CD4-positive, alpha-beta memory T cell (primary cell): ENCODE measurements at places on chromosomes 1 and 21.

GRCh38 chr1:29201595-29202051, 19.9 kb upstream of the SRSF4 start:
- no peak for DNase-seq

DNA sequence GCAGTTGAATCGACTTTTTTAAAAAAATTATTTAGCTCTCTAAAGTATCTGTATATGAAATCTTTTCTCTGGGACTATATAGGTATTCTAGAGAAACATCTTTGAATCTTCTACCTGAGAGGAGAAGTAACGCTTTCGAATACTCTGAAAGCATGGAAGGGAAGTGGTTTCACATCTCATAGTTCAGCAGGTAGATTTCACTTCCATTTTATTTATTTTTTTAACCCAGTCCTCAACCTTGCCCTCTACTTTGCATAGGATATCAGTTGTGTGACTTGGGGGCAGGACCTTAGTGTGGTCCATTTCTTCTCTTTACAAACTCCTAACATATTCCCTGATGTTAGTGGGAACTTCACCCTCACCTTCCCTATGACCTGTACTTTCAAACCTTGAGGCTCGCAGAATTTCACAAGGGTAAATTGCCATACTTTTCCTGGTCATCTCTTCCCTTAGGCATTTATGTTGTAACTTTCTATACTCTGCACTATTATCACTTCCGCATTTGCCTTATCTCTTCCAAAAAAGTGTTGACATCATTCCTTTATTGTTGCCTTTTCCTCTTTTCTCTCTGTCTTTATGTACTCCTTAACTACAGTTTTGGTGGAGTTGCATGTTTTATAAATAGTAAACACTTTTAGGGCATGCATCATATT, 1208.5 kb upstream of the ADGRL4 start:
- no peak for DNase-seq

- no peak for DNase-seq
Observed at GRCh38 chr1:165138960-165139359, 217.6 kb downstream of the LMX1A start.

DNA sequence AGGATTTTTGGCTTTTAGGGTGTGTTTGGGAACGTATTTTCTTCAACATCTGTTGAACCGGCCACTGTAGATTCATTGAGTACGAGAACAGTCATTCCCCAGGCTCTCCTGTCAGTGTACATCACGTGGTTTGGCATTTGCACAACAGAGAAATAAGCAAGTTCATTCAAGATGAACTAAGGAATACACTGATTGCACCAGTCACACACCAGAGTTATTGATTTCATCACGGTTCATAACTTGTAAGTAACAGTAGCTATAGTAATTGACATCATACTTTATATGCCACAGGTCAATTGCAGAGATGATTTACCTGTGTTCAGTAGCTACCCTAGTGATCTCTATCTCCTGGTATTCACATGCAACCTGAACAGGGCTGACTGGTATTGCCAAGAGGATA, 90.7 kb upstream of the ETS2 start:
- DNase-seq: no peak

DNA sequence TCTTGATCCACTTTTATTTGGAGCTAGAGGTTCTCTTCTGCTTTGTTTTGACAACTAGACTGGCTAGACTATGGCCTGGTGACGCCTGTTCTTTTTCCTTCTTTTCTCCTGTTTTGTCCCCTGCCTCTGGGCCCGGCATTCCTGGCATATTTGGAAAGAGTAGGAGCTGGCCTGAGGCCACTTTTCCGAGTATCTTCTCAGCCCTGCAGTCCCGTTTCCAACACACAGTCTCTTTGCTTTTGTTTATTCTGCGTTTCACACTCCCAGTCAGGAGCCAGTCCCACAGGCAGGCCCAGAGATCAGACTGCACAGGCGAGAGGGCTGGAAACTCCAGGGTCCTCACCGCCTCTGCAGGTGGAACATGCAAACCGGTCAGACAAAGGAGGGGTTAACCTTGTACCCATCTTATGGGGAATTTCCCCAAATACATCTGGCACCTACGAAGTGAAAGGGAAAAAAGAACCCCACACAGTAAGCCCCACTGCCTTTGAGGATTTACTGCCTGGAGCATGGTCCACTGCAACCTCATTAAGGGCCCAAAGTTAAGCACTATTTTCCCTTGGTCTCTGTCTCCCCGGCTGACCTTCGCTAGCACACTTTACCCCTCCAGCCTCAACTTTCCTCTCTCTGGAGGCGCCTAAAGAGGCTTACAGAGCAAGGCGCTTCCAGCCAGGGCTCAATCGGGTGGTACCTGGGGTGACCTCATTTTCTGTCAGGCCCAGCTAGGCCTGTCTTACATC, 141.1 kb downstream of the TOMM20 start:
- no peak for DNase-seq

- no peak for DNase-seq
Observed at GRCh38 chr21:31609081-31609480, 50.4 kb upstream of the SOD1 start.

DNA sequence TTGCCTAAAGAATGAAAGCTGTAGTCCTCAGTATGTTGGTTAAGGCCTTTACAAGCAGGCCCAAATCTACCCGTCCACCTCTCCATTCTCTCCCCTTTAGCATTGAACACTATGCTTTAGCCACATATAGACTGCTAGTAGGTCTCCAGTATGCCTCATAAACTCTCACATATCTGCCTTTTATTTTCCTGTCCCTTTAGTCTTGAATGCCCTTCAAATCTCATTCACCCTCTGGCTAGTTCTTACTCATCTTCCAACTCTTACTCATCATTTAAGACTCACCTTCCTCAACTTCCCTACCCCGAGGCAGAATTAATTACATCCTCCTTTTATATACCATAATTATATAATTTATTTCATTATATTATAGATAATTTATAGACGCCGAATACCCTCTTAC, 78.7 kb upstream of the TSPAN2 start:
- DNase-seq: no peak

GRCh38 chr1:145960468-145961108, 2.8 kb upstream of the LIX1L start:
- DNase-seq: peak; percentile 67

- DNase-seq: peak; percentile 4
Observed at GRCh38 chr1:227844320-227845146, 29.1 kb downstream of the PRSS38 start.

DNA sequence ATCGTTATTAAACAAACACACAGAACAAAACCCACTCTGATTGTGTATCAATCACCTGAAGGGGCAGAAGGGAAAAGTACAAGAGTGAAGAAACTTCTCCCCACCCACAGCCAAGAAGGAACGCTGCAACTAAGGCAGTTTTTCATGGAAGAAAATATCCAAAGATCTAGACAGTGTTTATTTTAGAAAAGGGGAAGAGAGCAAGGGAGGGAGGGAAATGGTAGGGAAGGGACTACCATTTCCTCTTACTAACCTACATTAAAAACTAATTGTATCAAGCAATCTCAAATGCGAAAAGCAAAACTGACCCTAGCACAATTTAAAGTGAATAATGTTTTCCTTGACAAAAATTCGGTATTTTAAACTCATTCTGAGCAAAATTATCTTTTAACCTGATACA, 3.5 kb downstream of the NRIP1 start:
- no peak for DNase-seq

DNA sequence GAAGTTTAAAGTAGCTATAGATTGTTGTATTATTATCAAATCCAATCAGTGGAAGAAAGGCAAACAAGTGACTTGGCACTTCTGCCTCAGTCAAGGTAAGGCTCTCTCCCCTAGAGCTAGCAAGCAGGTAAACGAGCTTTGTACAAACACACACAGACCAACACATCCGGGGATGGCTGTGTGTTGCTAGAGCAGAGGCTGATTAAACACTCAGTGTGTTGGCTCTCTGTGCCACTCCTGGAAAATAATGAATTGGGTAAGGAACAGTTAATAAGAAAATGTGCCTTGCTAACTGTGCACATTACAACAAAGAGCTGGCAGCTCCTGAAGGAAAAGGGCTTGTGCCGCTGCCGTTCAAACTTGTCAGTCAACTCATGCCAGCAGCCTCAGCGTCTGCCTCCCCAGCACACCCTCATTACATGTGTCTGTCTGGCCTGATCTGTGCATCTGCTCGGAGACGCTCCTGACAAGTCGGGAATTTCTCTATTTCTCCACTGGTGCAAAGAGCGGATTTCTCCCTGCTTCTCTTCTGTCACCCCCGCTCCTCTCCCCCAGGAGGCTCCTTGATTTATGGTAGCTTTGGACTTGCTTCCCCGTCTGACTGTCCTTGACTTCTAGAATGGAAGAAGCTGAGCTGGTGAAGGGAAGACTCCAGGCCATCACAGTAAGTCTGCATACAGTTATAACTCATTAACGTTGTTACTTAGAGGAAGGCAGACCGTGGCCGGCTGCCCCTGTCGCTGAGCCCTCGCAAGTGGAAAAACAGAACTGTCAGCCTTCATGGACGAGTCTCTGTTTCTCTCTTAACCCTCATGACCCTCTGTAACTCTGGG, at the start of gene PALMD:
Gene PALMD (plus strand): TSS at position 415 of the 833 bp plus-strand sequence. CDS start 205 bp downstream, at position 620.
- no peak for DNase-seq

GRCh38 chr1:164725401-164725800, 166.4 kb downstream of the PBX1 start:
- DNase-seq: no peak
